Skeletal muscle cell (primary cell): ENCODE measurements at places on chromosomes 4 and X.
A peak's percentile ranks its signal among the peaks of the same experiment; 100 is the strongest.

DNA sequence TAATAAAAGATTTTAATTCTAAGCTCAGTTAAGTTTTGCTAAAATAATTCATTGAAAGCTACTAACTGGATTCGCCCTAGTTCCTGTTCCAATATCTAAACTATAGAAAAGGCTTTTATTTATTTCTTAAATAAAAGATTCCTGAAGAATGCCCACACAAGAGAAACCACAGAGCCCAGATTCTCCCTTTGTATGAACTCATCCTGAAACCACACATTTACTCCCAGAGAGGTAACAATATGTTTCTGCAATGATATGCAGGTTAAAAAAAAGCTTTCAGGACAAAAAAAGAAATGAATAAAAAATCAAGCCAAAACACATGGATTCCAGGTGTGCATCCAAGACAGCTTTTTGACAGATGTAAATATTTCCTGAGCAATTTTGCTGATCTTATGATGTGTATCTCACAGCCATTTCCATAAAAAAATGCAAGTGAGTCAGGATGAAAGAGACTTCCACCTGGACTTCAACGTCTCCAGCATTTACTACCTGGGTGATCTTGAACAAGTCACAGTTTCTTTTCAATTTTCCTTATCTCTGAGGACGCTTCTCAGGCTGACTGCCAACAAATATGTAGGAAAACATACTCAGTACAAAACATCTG lies 234.4 kb upstream of the FAT1 start:
- DNase-seq, result no peak

- no peak for DNase-seq
Observed at GRCh38 chr4:12146339-12146738, 717.6 kb upstream of the HS3ST1 start.

GRCh38 chr4:85776096-85776495 lies 301.1 kb downstream of the ARHGAP24 start:
- DNase-seq, result no peak

DNA sequence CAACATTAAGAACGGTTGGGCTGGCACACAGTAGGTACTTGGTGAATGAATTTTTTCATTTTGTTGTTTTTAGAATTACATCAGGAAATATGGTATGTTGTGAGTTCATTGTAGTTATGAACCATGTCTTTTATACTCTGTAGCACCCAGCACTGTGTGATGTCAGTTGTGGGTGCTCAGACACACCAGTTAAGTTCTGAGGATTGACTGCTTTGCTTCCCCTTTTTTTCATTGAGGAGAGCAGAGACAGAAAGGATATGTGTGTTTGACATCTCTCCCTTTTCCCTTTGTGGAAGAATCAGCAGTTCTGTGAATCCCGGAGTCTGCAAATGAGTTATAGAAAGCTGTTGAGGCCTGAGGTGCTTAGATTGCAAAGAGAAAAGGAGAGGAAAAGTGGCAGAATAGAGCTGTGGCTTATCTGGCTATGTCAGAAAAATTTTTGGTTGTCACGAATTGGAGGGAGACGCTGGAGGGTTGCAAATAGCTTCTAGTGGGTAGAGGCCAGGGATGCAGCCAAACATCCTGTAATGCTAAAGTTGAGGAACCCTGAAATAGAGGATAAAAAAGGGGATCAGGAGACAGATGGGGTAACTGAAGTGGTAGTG lies 13.1 kb downstream of the SMAD1 start:
- DNase-seq, result no peak

GRCh38 chrX:7759830-7760229 lies 83.1 kb upstream of the VCX start:
- no peak for DNase-seq

DNA sequence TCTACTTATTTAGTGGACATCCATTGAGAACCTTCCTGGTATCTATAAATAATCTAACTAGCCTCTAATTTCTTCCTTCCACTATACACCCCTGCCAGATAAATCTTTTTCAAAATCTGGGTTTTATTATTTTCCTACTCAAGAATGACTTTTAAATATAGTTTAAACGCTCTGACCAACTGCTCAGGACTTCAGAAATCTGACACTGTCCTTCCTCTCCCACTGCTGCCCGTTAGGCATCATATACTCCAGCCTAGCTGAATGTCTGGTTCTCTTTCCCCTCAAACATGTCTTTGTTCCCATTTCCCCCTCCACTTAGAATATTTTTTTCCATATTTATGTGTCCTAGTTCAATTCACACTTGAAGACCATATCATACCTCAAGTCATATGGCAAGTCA lies 35.2 kb upstream of the CBLL2 start:
- no peak for DNase-seq

- no peak for DNase-seq
Observed at GRCh38 chrX:805103-805670, 174.6 kb downstream of the SHOX start.

DNA sequence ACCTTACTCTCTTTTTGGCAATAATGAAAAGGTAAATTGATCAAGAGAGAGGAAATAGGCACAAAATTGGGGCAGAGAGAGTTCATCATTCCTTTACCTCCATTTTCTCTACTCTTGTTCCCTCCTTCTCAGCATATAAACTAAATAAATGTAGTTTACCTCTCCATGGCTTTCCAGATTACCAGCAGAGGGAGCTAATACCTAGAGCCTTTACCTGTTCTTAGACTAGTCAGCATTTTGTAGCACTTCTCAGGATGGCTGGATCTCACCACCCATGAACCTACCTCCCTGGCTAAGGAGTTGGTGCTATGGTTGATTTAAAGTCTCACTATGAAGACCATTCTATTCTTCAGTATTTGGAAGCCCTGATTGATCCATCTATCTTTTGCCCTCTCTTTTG lies 15.7 kb downstream of the OFD1 start:
- DNase-seq, result no peak

GRCh38 chrX:24676403-24677024 lies 17.2 kb upstream of the POLA1 start:
- DNase-seq, result no peak

DNA sequence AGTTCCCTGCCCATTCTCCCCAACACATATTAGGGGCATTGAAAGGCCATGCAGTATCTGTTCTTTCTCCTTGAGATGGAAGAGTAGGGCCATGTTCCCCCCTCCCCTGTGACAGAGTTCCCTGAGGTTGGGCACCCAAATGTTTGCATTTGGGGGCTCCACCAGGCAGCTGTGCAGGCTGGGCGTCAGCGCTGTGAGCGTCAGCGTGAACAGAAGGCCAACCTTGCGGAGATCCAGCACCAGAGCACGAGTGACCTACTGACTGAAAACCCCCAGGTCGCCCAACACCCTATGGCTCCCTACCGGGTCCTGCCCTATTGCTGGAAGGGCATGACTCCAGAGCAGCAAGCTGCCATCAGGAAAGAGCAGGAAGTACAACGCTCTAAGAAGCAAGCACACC lies 3.9 kb downstream of the HSD17B10 start:
- DNase-seq, result no peak

GRCh38 chrX:13764765-13765164 lies 30.2 kb downstream of the OFD1 start:
- DNase-seq, result no peak

DNA sequence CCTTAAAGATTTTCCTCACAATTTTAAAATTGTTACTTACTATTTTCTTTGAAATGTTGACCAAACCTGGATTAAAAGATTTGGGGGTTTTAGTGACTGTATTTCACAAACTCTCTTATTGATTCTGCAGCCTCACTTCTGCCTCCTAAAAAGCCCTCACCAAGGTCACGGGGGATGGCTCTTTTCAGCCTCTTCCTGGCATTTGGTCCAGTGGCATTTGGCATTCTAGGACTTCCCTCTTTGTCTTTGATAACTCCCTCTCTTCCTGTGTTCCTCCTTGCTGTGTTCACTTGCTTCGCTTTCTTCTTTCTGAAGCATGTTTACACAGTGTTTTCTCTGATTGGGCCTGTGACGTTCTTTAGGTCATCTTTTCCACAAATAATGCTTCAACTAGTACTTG lies 21.5 kb downstream of the PKD2 start:
- no peak for DNase-seq

- DNase-seq, result no peak
Observed at GRCh38 chrX:152638443-152638904, 779 bp downstream of the GABRQ start.

GRCh38 chrX:127129510-127129909 lies 310.0 kb downstream of the PRR32 start:
- no peak for DNase-seq

DNA sequence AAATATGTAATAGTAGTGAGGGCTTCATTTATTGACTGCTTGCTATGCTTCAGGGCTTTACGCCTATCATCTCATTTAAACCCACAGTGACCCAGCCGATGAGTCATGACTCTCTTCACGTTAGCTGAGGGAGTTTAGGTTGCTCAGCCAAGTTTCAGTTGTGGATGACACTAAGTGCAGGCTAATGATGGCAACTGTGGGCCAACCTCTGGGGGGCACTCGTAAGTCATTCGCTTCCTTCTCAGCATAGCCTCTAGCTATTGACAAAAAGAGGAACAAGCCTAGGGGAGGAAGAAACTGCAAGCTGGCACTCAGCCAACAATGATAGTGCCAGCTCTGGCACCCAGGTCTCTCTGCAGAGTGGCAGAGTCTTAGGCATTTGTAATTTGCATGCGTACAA lies 325.0 kb downstream of the ARHGAP10 start:
- peak; percentile 13 for DNase-seq

- no peak for DNase-seq
Observed at GRCh38 chrX:49174723-49175122, 3.0 kb downstream of the PLP2 start.

GRCh38 chrX:110794601-110795000 lies 1.0 kb downstream of the CHRDL1 start:
- no peak for DNase-seq

DNA sequence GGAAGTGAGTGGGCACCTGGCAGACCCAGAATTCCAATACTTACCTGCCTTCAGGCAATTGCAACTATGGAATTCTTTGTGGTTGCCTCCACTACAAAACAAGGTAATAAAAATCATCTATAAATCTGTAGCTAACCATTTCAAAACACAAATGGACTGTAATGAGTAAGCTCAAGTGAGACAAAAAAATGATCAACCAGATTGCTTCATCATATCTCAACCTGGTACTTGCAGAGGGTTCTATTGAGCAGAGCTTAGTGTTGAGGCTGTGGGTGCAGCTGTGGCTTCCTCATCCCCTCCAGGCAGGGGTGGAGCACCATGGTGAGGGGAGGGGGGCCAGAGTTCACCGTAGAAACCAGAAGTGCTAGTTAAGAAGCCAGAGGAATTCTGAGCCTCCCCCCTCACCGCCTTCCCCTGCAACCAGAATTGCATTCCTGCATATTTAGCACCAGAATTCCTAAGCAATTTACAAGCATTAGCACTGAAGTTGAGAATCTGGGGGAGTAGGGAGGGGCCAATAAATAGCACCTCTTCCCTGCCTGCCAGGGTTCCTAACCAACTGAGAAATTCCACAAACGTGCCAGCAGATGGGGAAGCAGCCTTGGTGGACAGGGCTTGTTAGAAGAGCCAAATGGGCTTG lies 11.5 kb downstream of the CTAG1A start:
- no peak for DNase-seq

DNA sequence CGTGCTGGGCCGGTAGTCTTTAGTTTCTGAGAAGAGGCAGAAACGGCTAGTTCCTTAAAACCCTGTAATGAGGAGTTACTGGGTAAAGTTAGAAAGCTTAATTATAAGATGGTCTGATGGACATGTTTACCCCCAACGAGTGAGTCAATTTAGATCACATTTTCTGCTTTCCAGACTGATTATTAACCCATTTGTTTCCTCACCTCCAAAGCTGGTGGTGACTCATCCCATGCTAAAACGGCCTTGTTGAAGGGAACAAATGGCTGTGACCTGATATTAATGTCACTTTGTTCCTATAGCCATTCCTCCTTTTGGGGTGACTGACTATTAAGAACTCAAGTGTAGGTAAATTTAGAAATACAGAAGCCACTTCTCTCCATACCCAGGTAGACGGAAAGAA lies 232.0 kb downstream of the KCNIP4 start:
- no peak for DNase-seq

DNA sequence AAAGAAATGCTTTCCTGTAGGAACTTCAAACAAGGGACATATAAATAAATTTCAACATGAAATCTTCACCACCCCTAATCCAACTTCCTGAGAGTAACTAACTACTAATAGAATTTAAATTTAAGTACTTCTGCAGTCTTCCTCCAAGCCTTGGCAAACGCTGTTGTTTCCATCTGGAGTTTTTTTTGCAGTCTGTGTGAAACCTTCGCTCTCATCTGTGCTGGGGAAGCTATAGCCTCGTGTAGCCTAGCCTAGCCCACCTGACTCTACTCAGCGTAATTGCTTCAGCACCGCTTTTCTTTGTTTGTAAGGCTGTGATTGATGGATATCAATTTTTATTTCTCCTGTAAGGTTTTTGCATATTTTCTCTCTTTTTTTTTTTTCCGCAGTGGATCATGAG lies 30.9 kb downstream of the STOX2 start:
- no peak for DNase-seq

DNA sequence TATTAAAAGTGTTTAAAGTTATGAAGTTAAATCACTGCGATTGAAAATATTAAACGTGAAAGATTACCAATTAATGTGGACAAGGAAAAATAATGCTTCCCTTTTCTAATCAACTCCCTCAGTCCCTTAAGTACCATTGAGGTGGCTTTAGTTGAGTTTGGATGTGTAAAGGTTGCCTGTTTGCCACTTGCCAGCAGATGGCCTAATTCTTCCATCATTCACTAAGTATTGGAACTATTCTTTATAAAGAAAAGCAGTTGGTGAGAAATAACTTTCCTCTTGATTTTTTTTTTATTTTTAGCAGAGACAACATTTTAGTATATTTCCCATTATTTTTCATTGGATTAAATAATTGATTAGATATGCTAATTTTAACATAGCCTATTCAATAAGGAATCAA lies 295.9 kb upstream of the TACR3 start:
- DNase-seq, result no peak

- DNase-seq, result no peak
Observed at GRCh38 chr4:74391890-74392475, 27.0 kb downstream of the EREG start.

GRCh38 chr4:138741766-138742377 lies 273.7 kb upstream of the NOCT start:
- DNase-seq, result no peak

- DNase-seq, result no peak
Observed at GRCh38 chr4:3337811-3338210, 45.0 kb downstream of the RGS12 start.

GRCh38 chr4:70515367-70516250 lies 2.8 kb upstream of the AMTN start:
- DNase-seq, result no peak

DNA sequence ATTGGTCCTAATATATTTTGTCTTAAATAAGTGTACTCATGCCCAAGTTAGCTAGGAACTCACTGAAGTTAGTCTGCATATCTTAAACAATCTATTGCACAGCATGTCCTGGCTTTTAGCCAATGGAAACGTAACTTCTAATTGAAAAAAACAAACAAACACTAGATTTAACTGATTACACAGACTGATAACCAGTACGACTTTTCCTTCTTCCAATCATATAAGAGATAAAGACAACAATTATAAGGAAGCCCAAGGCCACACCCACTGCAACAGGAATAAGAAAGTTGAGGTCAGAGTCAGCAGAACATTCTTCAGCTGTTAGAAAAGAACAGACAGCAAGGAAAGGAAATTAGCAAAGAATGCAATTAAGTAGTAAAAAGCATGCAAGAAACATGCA lies 40.8 kb downstream of the LAMP2 start:
- DNase-seq, result no peak
